ENCODE measurements at places on chromosomes 13 and 19.

- DNase-seq, result no peak
Measured at GRCh38 chr19:30596813-30597399, 224.7 kb downstream of the ZNF536 start.

DNA sequence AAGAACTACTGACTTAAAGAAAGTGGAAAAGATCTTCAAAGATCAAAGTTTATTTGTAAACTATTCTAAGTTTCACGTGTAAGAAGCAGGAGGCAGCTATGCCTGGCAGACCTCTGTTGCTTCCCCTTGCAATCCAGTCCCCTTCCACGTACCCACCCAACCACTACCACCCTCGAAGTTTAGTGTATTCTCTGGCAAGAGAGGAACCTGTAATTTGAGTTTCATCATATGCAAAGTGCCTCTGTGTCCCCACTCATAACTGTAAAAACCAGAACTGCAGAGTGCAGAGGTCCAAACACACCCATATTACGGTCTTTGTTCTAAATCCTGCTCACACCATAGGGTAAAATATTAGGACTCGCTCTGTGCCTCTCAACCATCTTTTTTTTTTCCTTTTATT, 75.8 kb upstream of the FRY start:
- no peak for DNase-seq

GRCh38 chr13:77918391-77919245, at the start of gene EDNRB:
Gene EDNRB, minus strand, starts transcription at chr13:77918831. Its CDS starts 258 bp downstream, at chr13:77918573.
- DNase-seq, result no peak

DNA sequence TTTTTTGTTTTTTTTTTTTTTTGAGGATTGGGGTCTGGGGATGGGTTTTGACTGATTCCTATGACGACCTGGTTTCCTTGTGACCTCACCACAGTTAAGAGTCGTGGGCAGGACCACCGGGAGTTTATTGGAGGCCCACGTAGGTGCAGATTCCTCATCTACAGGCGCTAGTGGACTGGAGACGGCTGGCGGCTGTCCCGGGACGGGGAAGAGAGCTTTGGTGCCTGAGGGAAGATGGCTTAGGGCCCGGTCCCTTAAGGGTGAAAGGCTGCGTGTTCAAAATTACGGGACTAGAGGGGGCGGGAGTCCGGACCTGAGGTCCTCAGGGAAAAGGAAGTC, 682 bp upstream of the TEAD2 start:
- DNase-seq, result no peak

DNA sequence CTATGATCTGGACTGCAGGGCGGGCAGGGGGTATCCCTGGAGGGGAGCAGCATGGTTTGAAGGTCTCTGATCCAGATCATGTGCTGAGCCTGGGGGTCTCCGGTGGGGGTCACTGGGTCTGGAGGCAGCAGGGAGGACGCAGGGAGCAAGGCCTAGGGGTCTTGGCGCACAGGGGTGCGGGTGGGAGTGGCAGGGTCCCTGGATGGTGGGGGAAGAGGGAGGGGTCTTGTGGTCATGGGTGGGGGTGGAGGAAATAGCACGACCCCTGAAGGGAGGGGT, 1.9 kb downstream of the BTBD2 start:
- DNase-seq, result no peak
